Cardiac ventricle fibroblast (primary cell): ENCODE measurements at places on chromosomes 1 and 21. TPM values are rescaled to one million over a fixed set of nuclear protein-coding genes. Genes with fewer than 3 reads are reported as not detected.

Gene LRRC3
- 3.2 and 4.2 TPM in 2 replicates for total RNA-seq

Gene ST3GAL3
- 10.7 and 13.4 TPM in 2 replicates for total RNA-seq

Gene PALMD
- 4.0 and 7.5 TPM in 2 replicates for total RNA-seq

Gene C4BPB
- not detected in 2 replicates for total RNA-seq

Gene TRIM45
- total RNA-seq, result 2.2 TPM in 2 replicates

Gene B3GALT2
- total RNA-seq, result 0.06 TPM in 1 of 2 replicates, not detected in the other

Gene SPATA6
- 10.0 and 15.3 TPM in 2 replicates for total RNA-seq

Gene DISP1
- total RNA-seq, result 6.0 and 7.0 TPM in 2 replicates

Gene CYP4A22
- 0.15 TPM in 1 of 2 replicates, not detected in the other for total RNA-seq

Gene PSRC1
- 7.2 and 7.4 TPM in 2 replicates for total RNA-seq
